ENCODE measurements at places on chromosomes 3 and 15.

- DNase-seq, result no peak
These were observed 2.1 kb downstream of the SOX14 start for GRCh38 chr3:137766041-137766875.

DNA sequence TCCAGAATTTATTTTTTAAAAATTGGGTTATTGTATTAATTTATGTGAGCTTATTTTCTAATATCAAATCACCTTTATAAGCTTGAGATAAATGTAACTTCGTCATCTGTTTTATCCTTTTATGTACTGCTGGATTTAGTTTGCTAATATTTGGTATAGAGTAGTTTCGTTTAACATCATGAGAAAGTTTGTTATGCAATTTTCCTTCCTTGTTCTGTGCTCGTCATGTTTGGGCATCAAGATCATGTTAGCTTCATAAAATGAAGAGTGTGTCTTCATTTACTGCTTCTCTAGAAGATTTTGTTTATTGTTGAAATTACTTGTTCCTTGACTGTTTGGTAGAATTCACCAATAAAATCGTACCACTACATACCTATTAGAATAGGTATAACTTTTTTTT, 262.1 kb upstream of the SATB1 start:
- DNase-seq, result peak; percentile 84

- DNase-seq, result no peak
These were observed 155.4 kb upstream of the GOLGA6L4 start for GRCh38 chr15:84079885-84080777.

GRCh38 chr15:59329570-59330350, 42.9 kb downstream of the MYO1E start:
- DNase-seq, result peak; percentile 51

GRCh38 chr15:63344731-63345390, 36.8 kb downstream of the CA12 start:
- DNase-seq, result no peak

DNA sequence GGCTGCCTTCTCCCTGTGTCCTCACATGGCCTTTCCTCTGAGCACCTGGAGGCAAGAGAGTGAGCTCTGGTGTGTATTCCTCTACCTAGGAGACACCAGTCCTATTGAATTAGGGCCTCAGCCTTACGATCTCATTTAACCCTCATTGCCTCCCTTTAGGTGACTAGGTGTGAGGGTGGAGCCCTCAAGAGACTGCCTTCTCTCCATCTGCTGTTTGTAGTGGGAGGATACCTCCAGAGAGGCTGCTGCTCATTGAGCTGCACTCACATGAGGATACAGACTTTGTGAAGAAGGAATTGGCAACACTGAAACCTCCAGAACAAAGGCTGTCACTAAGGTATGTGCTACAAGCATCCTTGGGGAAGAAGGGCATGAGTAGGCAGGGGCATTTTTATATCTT, at the start of gene CCR8:
CCR8 (plus strand) TSS at position 217 of the 400 bp plus-strand sequence. CDS start 2,623 bp downstream, outside the sequence.
- no peak for DNase-seq

DNA sequence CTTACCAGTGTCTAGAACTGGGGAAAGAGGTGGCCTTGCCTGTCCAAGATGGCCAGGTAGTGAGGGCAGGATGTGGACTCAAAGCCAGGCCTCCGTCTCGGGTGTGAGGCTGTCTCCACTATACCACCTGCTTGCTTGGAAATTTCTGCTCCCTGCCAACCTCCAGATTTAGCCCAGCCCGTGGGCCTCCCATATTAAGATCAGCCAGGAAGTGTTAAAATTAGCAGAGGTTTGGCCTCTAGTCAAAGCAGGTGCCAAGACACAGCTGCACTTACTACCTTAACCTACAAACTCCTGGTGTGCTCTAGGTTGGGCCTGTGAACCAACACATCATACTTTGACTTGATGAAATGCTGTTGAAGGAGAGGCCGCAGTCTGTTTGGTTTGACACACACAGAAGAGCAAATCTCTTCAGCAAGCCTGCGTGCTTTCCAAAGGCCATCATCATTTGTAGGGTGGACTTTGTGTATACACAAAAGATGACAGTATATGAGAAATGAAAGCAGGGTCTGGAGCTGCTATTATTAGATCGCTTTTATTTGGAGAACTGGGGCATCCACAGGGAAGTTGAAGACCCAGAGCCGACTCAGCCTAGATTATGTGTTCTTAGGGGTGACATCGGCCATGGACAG, 206.5 kb downstream of the XXYLT1 start:
- no peak for DNase-seq

GRCh38 chr15:90210593-90210992, 9.5 kb downstream of the SEMA4B start:
- no peak for DNase-seq

- no peak for DNase-seq
These were observed 220.6 kb upstream of the SGO1 start for GRCh38 chr3:20406611-20407011.

GRCh38 chr3:97981886-97982285, 9.7 kb upstream of the RIOX2 start:
- DNase-seq, result peak; percentile 10

DNA sequence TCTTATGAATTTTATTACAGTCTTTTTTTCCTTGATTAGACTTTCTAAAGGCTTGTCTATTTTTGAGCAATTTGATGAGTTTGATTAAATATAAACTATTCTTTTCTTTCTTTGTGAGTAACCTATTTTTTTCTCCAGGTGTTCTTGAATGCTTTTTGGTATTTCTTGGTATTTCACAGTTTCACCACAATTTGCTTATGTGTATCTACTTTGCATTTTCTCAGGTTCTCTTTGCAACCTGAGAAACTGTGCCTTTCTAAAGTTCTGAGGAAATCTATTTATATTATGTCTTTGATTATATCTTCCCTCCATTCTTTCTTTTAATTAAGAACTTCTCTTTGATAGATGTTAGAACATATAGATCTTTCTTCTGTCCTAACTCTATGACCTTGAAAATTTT, 117.1 kb upstream of the MLF1 start:
- DNase-seq, result no peak

DNA sequence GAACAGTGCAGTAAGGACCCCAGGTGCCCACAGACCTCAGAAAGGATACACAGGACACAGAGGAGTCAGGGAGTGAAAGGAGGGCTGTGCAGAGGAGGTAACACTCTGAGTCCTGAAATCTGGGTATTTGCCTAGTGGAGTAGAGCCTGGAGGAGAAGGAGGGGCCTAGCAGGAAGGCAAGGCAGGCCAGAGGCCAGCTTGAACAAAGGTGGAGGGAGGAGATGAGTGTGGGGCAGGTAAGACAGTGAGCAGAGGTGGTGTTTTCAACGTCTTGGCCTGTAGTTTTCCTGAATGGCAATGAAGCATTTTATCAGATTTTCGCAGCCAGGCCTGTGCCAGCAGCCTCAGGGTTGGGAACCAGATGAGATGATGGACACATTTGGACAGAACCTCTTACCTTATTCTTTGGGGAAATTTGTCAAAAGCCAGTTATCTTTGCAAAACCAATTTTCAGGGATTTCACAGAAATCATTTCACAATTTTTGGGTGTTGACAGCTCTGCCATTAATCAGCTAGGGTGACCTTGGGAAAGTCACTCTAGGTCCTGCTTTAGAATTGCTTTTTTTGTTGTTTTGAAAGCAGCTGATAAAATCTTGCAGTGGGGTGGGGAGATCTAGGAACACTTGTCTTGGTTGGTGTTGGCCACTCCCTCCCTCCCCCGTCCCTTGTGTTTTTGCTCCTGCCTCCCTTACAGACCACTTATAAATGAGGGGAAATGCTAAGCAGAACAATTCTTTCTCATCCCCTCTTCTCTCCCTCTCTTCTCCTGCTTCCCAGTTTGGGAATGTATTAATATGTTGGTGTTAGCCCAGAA, 38.4 kb downstream of the SPSB4 start:
- DNase-seq, result no peak

DNA sequence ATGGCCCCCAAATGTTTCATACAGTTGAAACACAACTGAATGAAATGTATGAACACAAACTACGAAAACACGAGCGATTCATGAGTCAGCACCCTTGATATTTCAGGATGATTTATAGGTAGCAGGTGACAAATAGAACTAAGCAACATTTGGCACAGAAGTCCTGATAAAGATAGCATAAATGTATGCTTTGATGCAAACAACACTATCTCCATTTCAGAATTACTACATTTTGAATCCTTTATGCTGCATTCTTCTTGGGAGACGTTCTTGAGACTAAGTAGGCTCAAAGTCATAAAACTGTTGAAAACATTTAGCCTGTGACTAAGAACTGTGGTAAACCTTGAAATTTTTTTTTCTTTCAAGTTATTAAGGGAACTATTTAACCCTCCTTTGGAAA, 200.3 kb upstream of the ICE2 start:
- DNase-seq, result no peak

DNA sequence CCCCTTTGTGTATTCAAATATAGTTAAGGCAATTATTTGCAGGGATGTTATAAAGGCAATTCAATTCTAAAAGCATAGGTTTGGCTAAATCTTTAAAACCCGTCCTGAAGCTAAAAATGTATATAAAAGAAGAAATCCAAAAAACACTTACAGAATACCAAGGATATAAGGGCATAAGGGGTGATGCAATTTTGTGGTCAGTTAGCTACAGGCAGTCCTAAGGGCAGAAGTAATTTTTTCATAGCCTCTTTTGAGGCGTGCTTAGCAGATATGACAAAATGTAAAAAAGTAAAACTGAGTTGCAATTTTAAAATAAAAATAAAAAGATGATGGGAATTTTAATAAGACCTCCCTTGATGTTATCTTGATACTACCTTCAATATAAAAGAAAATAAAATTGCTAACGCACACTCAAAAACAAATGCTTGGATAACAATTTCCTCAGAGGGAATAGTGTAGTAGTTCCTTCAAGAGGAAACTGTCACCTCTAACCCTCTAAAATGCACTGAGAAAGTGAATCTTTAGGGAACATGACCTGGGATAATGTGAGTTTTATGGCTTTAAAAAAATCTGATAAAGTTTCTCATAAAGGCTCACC, 104.2 kb downstream of the MYH15 start:
- DNase-seq, result peak; percentile 54

DNA sequence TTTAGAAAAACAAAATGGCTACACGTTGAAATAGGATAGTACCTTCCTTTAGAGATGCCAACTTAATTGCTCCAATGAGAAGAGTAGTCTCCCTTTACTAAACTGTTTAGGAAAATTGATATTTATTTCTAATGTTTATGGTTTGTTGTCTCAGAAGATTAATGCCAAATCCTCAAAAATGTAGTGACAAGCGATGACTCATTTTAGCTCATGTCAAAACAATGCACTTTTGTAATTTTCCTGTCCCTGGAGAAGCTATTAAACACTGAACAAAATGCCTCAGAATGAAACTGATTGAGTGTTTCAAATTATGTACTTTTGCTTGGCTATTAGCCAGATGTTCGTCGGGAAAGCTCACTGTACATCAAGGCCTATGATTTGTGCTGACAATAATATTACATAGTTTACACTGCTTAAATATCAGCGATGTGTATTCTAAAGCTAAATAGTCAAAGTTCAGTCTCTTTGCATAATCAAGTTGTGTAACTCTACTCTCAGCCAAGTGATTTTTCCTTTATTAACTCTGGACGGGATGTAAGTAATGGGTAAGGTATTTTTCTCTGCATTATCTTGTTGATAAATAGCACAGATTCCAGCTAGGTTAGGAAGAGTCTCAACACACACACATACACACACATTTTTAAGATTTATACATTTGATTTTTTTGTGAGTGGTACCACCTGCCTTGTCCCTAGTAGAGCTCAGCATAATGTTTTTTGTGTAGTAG, 83.7 kb downstream of the CMSS1 start:
- peak; percentile 97 for DNase-seq

Measured in inflammatory macrophage treated with lipopolysaccharide for 4 hours (primary cell).